ENCODE measurements at places on chromosomes 13 and 19.

- DNase-seq: peak; percentile 72
These were observed 65.1 kb downstream of the KCNRG start for GRCh38 chr13:50080203-50080910.

DNA sequence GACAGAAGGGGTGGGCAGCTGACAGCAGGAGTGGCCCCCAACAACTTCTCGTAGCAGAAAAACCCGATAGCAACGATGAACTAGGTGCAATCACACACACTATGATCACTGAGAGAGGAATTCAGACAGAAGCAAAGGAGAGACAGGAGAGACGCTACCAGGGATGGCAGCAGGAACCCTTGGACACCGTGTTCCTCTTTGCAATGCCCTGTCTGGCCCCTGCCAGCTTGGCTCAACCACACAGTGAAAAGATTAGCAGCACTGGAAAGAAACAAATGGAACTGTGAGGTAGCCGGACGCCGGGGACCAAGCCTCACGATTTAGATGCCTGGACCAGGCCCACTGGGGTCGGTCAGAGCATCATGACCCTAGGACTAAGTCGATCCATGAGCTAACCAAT is 23.6 kb downstream of the DCAF15 start:
- no peak for DNase-seq

- peak; percentile 33 for DNase-seq
These were observed 238.0 kb downstream of the IRS2 start for GRCh38 chr13:109548374-109548773.

- DNase-seq: no peak
These were observed 34.1 kb downstream of the PSG5 start for GRCh38 chr19:43152214-43152613.

- DNase-seq: no peak
These were observed 45.2 kb downstream of the TPP2 start for GRCh38 chr13:102642029-102642428.

GRCh38 chr19:15463861-15464371 is 428 bp downstream of the RASAL3 start:
- DNase-seq: no peak

- DNase-seq: no peak
These were observed 1965.6 kb upstream of the PCDH20 start for GRCh38 chr13:63381078-63381859.

GRCh38 chr13:46553521-46553885 is 533 bp downstream of the LRCH1 start:
- no peak for DNase-seq

GRCh38 chr13:19910336-19911072 is 47.1 kb upstream of the ZMYM5 start:
- peak; percentile 42 for DNase-seq

GRCh38 chr13:76522083-76522755 is 364.0 kb downstream of the KCTD12 start:
- peak; percentile 5 for DNase-seq

- no peak for DNase-seq
These were observed 6.1 kb downstream of the DENND1C start for GRCh38 chr19:6475321-6476108.

DNA sequence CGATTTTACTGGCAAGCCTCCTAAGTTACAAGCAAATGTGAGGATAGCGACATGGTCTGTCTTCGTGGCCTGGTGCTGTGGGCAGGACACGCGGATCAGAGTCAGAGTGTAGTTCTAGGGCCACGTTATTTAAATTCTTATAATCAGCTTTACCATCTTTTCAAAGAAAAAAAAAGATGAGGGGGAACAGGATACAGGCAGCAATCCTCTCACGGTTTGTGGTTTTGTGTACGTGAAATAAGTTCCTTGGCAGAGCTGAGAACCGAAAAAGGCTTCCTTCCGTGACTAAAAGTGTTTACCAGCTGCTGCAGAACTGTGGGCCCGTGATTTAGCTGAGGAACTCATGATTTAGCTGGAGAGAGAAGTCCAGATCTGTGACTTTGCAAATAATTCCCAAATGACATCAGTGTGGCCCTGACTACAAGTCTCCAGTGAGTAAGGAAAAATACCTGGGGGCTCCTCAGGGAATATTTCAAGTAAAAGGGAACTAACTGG is 27.2 kb downstream of the RCBTB2 start:
- no peak for DNase-seq

- no peak for DNase-seq
These were observed 14.2 kb upstream of the PGLS start for GRCh38 chr19:17497149-17497798.

- no peak for DNase-seq
These were observed 7.3 kb upstream of the INSR start for GRCh38 chr19:7301525-7301924.

DNA sequence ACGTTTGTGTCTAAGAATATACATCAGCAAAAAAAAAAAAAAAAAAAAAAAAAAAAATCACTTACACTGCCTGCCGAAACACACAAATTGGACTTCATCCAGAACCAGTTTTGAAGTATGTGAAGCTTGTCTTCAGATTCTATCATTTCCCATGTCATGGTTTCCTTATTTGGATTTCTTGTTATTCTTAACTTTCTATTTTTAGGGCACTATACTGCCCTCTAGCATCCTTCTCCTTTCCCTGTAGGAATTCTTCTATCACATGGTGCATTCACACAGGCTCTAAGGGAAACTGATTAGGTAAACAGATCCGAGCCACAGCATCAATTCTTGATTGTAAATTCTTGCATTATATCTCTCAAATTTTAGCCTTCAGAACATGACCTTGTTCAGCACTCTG is 1507.5 kb downstream of the OLFM4 start:
- DNase-seq: peak; percentile 9

DNA sequence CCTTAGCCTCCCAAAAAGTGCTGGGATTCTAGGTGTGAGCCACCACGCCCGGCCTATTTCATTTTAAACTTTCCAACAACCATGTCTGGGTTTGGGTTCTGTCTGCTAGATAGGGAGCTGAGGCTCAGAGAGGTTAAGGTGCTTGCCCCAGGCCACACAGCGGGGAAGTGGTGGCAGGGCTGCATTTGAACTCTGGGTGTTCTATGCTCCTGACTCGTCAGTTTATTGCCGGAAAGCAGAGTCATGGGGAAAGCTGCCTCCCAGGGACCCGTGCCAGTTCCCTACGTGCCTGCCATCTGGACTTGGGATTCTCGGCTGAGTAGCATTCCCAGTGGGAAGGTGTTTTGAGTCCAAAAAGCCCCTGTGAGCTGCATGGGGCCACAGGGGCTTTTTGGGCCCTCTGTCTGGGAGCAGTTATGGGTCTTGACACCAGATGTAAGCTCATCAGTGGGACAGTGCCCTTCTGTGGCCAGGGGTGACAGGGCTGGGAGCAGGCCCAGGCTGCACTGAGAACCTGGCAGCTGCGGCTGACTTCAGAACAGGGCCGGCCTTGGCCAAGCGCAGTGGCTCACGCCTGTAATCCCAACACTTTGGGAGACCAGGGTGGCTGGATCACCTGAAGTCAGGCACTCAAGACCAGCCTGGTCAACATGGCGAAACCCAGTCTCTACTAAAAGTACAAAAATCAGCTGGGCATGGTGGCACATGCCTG is 10.9 kb downstream of the RFX1 start:
- no peak for DNase-seq

DNA sequence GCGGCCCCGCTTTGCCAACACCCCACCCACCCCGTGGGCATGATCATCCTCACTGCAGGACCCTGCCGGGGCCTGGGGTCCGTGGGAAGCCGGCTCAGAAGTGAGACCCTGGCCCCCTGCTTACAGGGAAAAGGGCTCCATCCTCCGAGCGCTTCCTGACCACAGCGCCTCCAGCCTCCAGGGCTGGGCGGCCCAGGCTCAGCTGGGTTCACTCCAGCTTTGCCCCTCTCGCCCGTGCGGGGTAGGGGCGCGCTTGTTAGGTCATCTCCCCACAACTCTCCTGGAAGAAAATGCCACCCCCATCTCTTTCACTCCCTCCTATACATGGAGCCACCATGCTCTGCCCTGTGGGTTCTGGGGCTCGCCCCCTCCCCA is 6.6 kb upstream of the C1QTNF9B start:
- peak; percentile 6 for DNase-seq

- DNase-seq: peak; percentile 25
These were observed 684.7 kb upstream of the SLITRK5 start for GRCh38 chr13:86986448-86986847.

DNA sequence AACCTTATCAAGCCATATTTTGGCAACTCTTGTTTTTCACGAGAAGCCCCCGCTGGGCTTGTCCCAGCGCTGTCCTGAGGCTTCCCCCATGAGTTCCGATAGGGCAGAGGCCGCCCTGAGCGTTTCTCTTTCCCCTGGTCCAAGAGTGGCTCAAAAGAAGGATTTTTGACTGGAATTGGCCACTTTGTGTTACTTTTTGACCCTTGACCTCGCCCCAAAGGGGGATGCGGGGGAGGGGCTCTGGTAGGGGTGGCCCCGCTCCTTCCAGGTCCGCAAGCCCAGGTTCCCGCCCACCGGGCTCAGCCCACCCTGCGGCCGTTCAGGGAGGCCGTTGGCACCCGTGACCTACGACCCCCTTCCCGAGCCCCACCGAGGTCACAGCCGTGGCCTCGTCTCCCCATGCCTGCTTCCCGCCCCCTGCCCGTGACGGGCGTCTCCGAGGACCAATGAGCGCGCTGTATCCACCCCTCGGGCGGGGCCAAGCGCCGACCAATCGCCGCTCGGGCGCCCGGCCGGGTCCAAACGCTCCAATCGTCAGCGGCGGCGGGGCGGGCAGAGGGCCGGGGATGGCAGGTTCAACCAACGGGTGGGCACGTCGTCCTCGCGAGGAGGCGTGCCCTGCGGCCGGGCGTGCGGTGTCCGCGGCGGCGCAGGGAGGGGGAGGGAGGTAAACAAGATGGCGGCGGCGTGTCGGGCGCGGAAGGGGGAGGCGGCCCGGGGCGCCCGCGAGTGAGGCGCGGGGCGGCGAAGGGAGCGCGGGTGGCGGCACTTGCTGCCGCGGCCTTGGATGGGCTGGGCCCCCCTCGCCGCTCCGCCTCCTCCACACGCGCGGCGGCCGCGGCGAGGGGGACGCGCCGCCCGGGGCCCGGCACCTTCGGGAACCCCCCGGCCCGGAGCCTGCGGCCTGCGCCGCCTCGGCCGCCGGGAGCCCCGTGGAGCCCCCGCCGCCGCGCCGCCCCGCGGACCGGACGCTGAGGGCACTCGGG is at the start of gene STK11:
Gene STK11, plus strand, starts transcription at position 665 of the 986 bp plus-strand sequence. CDS start 1,136 bp downstream, outside the sequence.
- peak; percentile 99 for DNase-seq

DNA sequence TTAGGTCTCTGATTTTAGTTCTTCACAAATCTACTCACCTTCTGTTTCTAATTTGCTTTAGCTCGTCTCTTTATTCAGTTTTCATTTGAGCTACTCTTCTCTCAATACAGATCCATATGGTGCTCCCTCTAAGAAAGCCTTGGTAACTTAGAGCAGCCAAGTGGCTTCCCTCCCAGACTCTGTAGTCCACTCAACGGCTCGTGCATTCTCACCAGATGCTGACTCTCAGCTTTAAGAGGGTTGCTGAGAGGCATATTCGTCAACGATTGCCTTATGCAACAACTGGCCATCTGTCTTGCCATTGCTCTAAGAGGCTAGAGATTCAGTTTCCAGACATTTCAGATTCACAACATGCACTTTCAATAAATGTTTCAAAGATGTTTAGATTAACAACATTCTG is 785.8 kb upstream of the SLC10A2 start:
- DNase-seq: no peak

- peak; percentile 52 for DNase-seq
These were observed 45.2 kb upstream of the GPI start for GRCh38 chr19:34319785-34320184.
